Activated T-cell treated with anti-CD3 and anti-CD28 coated beads for 48 hours (primary cell): ENCODE measurements at places on chromosomes 5 and 9.

- DNase-seq, result no peak
Measured at GRCh38 chr5:10364186-10364689, 10.7 kb downstream of the MARCHF6 start.

GRCh38 chr5:10460252-10460906 lies 18.7 kb downstream of the ROPN1L start:
- no peak for DNase-seq

- DNase-seq, result no peak
Measured at GRCh38 chr9:98502976-98503325, 205.8 kb downstream of the GABBR2 start.

GRCh38 chr9:115046824-115047223 lies 71.1 kb downstream of the TNC start:
- no peak for DNase-seq

GRCh38 chr5:73780302-73781080 lies 154.5 kb downstream of the ARHGEF28 start:
- no peak for DNase-seq

- no peak for DNase-seq
Measured at GRCh38 chr9:137762414-137763061, 115.0 kb upstream of the CACNA1B start.
